ENCODE measurements at places on chromosomes 6 and 20. TPM values are rescaled to one million over a fixed set of nuclear protein-coding genes. Genes with fewer than 3 reads are reported as not detected.

SENP6 gene
- total RNA-seq = 134 TPM

SYCP2 gene
- 8.8 TPM for total RNA-seq

RRAGD gene
- 11.8 TPM for total RNA-seq

SSTR4 gene
- total RNA-seq = not detected

SPATA25 gene
- total RNA-seq = 27.0 TPM

RIPPLY2 gene
- not detected for total RNA-seq

BPIFA1 gene
- total RNA-seq = not detected

GRCh38 chr20:60446267-60447111 lies 488.3 kb downstream of the CDH26 start:
- no peak for DNase-seq

GRCh38 chr6:143734641-143735063 lies 56.9 kb downstream of the PHACTR2 start:
- no peak for DNase-seq

GRCh38 chr20:17938871-17939619 lies 29.5 kb downstream of the SNX5 start:
- DNase-seq = no peak

GRCh38 chr20:62398120-62398821 lies 8.8 kb downstream of the CABLES2 start:
- DNase-seq = no peak

DNA sequence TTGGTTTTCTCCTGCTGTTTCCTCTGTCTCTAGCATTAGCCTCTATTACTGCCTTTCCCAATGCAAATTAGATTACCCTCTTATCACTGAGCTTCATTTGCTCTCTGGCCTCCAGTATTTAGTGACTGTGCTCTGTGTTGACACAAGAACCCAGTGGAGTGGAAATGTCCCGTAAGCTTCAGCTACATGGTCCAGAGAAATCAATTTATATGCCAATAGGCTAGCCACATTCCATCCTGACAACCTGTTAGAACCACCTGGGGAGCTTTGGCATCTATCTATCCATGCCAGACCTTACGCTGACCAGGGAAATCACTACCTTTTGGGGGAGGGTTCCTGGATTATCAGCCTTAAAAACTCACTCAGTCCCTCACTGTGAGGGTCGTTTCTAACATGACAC lies 459.6 kb downstream of the UTRN start:
- no peak for DNase-seq

- DNase-seq = no peak
Observed at GRCh38 chr6:32608362-32608761, 18.7 kb upstream of the HLA-DRB1 start.

DNA sequence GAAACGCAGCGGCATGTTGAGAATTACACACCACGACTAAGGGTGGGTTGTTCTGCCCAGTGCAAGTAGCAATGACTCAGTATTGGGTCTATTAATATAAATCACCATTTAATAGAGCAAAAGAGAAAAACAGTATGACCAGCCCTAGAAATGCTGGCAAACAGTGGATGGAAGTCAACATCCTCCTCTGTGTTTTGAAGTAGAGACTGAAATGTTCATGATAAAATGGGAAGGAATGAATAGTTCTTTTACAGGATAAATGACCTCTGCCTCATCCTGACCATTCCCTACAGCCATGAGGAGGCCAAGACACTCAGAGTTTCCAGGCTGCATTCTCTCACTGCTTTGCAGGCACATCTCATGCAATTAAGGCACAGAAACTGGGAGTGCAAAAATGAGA lies 111.8 kb downstream of the PSMB1 start:
- no peak for DNase-seq

DNA sequence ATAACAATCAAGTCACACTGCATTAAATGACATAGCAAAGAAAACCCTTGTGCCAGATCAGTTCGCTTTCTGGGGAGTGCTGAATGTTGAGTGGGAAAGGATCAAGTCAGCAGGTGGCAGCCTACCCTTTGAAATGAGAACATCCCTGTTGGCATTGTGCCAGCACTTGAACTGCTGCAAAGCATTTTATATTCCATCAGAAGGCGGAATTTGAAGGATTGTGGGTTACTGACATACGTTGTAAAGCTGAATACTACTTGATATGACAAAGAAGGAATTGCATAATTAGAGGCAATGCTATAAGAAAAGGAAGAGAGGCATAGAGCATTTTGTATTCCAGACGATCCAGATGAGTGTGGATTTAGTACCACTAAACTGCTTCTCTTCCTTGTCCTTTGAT lies 26.5 kb downstream of the BCKDHB start:
- DNase-seq = peak; percentile 40

DNA sequence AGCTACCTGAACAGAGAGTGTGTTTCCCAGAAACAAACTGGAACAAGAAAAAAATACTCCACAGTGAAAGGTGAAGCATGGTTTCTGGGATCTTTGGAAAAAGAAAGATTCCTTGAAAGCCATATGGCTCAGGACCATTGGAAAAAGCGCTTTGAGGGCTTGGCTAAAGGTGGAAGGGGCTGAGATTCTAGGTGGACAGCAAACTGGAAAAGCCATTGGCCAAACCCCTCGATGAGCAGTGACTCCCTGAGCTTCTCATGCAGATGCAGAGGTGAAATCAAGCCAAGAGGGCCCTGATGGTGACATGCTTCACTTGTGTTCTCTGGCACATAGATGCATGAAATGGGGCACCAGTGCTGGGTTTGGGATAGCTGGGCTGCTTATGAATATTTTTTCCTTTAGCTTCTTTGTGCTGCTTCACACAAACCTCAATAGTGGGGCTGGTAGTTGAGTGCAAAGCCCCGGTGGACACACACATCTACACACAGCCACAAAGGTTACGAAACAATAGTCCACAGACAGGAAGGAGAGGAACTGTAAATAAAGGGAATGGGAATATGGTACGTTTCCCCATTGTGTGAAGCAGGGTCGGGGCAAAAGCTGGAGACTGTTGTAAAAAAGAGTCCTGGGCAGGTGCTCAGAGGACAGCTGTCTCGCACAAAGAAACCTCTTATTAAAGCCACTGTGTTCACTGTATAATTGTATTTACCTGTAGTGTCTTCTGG lies 117.8 kb downstream of the FOXA2 start:
- DNase-seq = no peak

- no peak for DNase-seq
Observed at GRCh38 chr20:49479785-49480184, 2.7 kb downstream of the KCNB1 start.

- DNase-seq = no peak
Observed at GRCh38 chr6:54907355-54907754, 60.8 kb downstream of the FAM83B start.

- DNase-seq = no peak
Observed at GRCh38 chr6:40762981-40763380, 175.8 kb upstream of the LRFN2 start.

DNA sequence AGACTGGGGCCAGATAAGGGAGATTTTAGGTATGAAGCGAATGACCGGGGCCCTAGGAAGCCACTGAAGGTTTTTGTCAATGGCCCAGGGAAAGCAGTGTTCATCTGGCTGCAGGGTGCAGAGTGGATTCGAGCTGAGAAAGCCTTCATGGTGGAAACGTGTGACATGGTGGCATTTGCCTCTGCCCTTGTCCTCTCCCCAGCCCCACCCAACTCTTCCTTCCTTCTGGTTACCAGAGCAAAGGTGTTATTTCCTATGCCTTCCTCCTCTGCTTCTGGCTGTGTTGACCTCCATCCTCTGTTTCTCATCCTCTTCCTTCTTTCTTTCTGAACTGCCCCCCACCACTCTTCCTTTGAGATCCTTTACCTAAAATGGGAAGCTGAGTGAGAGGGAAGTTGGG lies 195.1 kb upstream of the SUPT3H start:
- DNase-seq = no peak

GRCh38 chr20:31788578-31788977 lies 30.6 kb upstream of the MYLK2 start:
- DNase-seq = no peak

DNA sequence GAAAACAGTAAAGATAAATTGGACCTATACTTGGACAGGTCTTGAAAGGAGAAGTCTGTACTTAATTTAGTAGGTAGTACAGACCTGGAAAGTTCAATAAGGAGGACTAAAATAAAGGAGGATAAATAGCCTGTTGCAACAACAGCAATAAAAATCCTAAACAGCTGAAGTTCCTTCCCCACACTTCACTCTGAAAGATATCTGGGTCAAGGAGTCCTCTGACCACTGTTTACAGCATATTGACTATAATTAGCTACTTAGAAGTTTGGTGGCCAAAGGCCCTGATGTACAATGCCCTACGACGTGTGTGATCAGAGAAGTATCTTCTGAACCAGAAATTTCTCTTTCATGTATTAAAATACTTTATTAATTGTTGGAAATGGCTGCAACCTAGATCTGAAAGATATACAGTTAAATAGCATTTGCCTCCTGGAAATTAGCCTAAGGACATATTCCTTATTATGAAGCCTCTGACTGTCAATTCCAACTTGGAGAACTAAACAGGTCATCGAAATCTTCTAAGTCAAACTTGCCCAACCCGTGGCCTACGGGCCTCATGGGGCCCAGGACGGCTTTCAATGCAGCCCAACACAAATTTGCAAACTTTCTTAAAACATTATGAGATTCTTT lies 82.8 kb downstream of the KIF13A start:
- no peak for DNase-seq
